Karpas-422 (cell line): ENCODE measurements at places on chromosomes 6 and 20.

- no peak for DNase-seq
Measured at GRCh38 chr6:149642829-149643580, 5.5 kb downstream of the KATNA1 start.

GRCh38 chr20:30811885-30812671 is 445.4 kb upstream of the DEFB115 start:
- DNase-seq = peak; percentile 72

- DNase-seq = peak; percentile 47
Measured at GRCh38 chr6:31351401-31352309, 5.3 kb downstream of the HLA-B start.

GRCh38 chr6:138722425-138723371 is 50.9 kb upstream of the CCDC28A start:
- DNase-seq = no peak

- DNase-seq = no peak
Measured at GRCh38 chr6:108989700-108990099, 104.9 kb downstream of the SESN1 start.
